ENCODE measurements at places on chromosomes 6 and 20.
A peak's percentile ranks its signal among the peaks of the same experiment; 100 is the strongest.

GRCh38 chr20:25238319-25239037, 9.4 kb upstream of the PYGB start:
- no peak for DNase-seq

DNA sequence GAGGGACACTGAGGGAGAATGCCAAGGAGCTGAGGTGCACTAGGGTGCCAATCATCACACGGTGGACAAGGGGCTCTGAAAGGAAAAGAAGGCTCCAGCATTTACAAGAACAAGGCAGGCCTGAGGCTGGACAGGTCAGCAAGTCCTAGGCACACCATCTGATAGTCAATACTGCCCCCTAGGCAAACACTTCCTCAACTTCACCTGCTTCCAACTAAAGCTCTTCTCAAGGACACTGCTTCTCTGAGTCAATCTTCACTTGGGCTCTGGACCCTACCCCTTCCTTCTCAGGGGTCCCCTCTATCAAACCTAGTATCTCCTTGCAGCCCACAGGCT, 37.7 kb upstream of the SLC4A11 start:
- peak; percentile 58 for DNase-seq

DNA sequence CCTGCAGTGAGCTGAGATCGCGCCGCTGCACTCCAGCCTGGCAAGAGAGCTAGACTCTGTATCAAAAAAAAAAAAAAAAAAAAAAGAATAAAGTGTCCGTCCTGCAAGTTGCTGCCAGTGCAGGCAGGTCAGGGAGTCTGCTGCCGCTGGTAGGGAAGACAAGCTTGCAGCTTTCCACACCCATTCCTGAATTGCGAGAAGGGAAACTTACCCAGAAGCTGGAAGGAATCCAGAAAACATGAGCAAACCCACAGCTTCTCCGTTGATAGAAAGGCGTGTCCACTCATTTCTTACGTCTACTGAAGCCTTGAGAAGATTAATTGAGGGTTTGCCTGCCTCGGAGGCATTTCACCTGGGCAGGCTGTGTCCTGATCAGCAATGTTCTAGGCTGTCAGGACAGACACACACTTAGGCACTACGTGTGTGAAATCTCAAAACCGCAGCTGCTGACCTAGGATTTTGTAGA, 61.6 kb upstream of the DSP start:
- no peak for DNase-seq

GRCh38 chr20:17868151-17868550, 100.4 kb downstream of the SNX5 start:
- no peak for DNase-seq

DNA sequence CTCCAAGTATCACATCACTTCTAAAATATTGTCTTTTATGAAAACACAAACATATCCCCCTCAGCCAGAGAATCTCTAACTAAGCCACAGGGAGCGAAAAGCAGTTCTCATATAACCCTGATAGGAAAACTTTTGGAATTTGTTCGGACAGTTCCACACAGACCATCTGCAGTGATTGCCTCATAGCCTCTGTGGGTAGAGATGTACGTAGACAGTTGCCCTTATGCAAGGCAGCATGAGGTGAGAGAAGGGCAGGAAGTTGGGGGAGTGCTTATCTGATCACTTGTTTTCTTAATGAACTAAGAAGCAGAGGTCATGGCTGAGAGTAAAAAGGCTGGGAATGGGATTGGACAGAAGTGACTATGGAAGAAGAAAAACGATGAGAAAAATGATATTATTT, 39.6 kb downstream of the SLC23A2 start:
- no peak for DNase-seq

DNA sequence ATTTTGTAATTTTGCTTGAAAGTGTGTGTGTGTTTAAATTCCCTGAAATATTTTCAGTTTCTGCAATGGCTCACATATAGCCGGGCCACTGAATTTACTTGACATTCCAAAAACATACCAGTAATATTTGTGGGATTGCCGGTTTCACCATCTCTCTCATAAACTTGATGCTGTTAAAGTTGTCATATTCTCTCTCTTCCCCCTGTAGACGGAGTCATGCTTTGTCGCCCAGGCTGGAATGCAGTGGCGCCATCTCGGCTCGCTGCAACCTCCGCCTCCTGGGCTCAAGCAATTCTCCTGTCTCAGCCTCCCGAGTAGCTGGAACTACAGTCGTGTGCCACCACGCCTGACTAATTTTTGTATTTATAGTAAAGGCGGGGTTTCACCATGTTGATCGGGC, 122.1 kb downstream of the TIAM2 start:
- DNase-seq, result no peak

GRCh38 chr6:21992178-21992967, 304.5 kb downstream of the PRL start:
- DNase-seq, result no peak

DNA sequence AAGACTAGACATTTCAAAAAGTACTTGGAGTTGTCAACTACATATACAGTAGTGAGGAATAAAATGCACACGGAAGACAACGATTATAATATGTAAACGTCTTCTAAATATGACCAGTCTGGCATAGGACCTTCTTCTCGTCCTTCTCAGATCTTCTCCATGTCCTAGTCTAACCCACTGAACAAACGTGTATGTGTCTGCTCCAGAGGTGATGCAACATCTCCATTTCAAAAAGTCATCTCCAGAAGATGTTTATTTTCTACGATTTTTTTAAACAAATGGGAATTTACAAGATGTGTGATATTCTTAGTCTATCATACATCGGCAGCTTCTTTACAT, 89.9 kb downstream of the GPX5 start:
- no peak for DNase-seq

DNA sequence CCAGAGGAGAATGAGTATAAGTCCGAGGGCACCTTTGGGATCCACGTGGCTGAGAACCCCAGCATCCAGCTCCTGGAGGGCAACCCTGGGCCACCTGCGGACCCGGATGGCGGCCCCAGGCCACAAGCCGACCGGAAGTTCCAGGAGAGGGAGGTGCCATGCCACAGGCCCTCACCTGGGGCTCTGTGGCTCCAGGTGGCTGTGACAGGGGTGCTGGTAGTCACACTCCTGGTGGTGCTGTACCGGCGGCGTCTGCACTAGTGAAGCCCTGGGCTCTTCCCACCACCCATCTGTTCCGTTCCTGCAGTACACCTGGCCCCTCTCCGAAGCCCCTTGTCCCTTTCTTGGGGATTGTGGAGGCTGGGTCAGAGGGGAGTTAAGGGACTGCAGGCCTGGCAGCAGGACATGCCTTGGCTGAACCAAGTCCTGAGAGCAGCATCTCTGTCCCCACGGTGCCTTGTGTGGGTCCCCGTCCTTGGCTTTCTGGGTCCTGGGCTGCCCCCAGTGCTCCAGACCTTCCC, 19.3 kb downstream of the MAVS start:
- DNase-seq, result no peak

DNA sequence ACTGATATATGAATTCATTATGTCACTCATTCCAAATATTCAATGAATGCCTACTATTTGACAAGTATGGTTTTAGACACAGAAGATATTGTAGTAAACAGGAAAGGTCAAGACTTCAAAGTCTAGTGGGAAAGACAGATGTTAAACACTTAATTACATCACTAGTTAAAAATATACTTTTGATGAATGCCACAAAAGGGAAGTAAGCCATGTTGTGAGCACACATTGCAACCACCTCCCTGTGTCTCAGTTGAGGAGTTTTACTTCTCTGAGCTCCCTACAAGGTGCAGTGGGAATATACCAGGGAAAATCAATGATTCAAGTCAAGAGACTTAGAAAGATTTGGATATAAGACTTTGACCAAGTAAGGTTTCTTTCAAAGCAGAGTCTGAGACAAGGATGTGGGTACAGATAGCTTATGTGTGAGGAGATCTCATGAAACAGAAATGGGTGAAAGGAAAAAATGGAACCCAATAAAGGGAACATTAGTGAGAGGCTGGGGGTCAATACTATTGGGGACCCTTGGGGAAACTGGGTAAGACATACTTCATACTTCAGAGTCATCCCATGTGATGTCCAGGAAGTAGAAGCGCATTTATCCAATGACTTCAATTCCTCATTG, 503.7 kb downstream of the KIF16B start:
- DNase-seq, result no peak

DNA sequence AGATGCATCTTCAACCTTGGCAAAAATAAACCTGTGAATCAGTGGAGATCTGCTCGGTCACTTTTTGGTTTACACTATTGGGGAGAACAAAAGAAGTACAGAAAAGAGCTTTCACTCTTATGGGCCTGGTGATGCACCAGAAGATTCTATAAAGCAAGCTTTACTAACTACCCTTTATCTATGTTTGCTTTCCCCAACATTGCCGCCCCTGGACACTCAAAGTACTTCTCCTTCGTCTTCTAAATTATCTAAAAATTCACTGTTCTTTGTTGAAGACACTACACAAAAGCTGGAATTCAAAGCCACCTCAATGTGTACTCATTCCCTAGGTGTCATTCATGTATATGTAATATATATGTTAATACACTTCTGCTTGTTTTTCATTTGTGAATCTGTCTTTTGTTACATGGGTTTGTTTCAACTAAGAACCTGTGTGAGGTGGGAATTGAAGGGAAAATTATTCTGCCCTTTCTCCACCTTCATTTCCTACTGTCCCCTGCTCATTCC, 97.9 kb upstream of the BTN3A2 start:
- no peak for DNase-seq

DNA sequence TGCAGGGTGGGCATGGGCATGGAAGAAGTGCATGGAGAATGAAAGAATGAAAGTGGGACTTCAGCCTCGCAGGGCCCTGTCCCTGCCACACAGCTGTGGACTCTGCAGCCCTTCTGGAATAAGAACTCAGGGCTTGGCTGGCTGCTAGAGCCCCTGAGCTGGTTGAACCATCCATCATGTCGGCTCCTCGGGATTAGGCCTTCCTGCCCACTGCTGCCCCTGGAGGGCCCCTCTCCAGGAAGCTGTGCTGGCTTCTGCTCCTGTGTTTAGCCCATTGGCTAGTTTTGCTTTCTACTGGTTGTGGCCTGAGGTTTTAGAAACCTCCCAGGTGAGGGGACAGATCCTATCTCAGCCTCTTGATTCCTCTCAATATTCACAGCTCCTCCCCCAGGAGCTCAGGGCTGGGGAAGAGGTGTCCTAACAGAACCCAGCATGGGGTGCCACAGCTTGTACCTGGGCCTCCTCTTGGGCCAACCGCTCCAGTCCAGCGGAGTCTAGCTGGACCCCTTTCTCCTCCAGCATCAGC, 7.9 kb downstream of the AARS2 start:
- DNase-seq, result no peak

DNA sequence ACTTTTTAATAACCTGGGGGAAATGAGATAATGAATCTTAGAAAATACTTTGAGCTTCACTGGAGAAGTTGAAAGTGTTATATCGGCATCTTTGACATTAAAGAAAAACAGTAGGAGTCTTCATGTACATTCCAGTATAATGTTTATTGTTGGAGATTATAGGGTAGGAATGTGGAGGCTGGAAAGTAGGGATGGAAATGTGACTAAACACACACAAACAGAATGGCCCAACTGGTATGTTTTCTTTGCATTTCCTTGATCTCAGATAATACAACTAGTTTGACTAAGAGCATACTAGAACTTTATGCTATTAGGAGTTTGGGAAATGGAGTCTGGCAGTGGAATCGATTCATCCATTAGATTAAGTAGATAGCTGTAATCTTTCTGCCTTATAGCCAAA, 10.1 kb upstream of the BAG2 start:
- DNase-seq, result no peak

DNA sequence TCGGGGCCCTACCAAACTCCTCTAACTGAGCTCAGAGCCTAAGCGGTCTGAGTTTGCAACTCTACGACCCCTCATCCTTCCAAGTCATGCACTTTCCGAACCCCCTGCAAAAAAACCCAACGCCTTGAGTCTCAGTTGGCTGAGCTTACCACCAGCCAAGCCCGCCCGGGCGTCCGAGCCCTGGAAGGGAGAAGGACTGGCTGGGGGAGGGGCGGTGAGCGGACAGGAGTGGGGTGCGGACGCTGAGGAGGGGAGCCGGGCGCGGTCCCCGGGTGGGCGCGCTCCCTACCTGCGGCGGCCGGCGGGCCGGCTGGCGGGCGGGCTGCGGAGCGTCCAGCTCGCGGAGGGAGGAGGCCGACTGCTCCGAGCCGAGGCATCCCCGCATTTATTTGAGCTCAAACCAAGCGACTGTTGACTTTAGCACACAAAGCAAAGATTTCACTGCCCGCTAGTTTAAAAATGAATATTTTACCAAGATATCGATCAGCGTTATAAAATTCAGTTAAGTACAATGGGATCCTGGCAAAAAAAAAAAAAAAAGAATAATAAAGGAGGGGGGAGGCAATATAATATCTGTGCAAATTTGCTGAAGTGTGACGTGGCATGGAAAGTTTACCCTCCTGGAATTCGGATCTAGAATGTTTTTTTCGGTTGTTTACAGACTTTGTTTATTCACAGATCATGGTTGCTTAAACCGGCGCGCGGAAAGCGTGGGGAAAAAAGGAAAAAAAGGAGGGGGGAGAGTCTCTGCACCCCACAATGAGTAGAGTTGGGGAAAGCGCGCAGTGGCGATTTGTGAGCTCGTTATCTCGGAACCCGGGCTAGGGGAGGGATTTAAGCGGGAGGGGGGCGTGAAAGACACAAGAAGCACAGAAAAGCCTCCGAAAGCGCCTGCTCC, 5.9 kb downstream of the FOXA2 start:
- no peak for DNase-seq

- no peak for DNase-seq
Measured at GRCh38 chr20:64151633-64152530, 12.4 kb upstream of the MYT1 start.

DNA sequence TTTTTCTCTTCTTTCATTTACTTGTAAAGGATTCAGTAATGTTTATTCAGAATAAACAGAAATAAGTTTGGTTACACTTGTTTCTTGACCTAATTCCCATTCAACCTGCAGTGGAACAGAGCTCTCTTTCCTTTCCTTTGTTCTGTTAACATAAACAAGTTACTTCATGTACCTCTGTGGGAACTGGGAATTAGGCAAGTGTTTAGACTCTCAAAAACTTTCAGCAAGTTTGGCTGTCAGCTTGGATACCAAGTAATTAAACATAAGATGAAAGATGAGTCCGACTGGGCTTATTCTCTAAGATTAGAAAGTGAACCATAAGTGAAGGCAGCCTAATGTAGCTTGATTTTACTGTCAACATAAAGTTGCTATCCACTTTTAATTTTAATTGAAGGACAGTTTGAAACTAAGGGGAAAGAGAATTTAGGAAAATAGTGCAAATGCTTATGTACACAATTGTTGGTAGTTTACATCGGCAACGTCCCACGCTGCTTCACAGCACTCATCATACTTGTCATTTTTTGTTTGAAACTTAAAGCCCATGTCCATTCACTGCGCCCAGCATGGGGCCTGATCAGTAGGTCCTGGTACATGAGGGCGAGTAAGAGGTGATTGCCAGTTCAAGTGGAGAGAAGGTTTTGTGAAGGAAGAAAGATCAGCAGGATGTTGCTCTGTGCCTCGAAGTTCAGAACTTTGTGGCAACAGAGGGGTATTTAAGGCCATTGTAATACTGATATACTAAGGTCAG, 113.0 kb downstream of the PLEKHG1 start:
- DNase-seq, result no peak
